Body of pancreas (tissue), 4 donors: ENCODE measurements at places on chromosomes 3 and 15. TPM values are rescaled to one million over a fixed set of nuclear protein-coding genes. Genes with fewer than 3 reads are reported as not detected.

DNA sequence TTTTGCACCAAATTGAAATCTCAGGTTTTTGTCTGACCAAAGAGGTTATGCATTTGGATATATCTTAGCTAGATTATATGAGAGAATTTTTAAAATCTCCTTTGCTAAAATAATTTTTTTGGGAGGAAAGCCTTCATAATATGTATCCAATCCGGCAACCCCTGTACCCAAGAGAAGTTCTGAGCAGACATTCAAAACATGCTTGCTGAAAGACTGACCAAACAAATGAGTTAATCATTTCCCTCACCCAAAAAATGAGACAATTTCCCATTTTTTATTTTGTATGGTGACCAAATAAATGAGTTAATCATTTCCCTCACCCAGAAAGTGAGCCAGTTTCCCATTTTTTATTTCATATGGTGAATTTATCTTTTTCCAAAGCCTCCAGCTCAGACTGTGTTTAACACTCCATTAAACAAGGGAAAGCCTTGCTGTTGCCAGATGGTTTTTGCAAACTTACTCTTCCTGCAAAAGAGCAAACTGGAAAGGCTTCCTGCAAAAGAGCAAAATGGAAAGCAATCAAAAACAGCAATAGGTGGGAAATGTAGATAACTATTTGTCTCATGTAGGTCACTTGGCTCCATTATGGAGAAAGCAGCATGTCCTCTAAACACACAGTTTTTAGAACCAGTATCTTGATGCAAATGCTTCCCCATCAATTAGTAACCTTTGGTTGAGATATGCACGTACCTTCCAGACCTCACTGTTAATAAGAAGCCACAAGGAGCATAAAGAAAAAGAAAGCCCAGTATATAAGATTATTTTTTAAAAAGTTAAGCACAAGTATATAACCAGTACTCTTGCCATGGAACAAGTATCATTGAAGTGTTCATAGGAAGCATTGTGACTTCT lies 78.4 kb upstream of the OSTN start:
- H3K27ac ChIP-seq, result no peak overlapping the region
- H3K4me1 ChIP-seq, result no peaks in the 10 kb centered on the region

GRCh38 chr3:37457378-37458065 lies 283.1 kb upstream of the LRRFIP2 start:
- peaks cover 4% of the 10 kb centered on the region for H3K27me3 ChIP-seq
- H3K27ac ChIP-seq, result peak overlapping the region; percentile 4
- no peak for DNase-seq

- no peak overlapping the region for H3K27ac ChIP-seq
- no peak for DNase-seq
- no peaks in the 10 kb centered on the region for H3K27me3 ChIP-seq
- H3K4me3 ChIP-seq, result no peak overlapping the region
- no peaks in the 10 kb centered on the region for H3K36me3 ChIP-seq
- H3K4me1 ChIP-seq, result no peaks in the 10 kb centered on the region
Observed at GRCh38 chr3:171556148-171556547, 95.9 kb upstream of the TNIK start.

DNA sequence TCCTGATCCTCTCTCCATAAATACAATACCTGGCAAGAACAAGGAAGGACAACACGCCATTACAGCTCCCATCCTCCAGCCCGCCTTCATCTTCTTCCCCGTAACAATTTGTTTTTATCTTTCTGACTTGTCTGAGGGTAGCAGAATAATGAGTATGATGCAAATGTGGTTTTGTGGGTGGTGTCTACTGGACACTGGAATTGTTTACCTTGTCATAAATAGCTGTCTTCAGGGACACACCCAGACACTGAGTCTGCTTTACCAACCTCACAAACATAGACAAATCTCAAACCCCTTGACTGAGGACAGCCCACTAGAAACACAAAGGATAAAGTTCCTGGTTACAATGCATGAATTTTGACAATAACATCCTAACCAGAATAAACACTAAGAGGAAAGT lies 13.4 kb downstream of the WDR72 start:
- no peak for DNase-seq
- no peaks in the 10 kb centered on the region for H3K4me1 ChIP-seq
- H3K4me3 ChIP-seq, result no peak overlapping the region
- no peaks in the 10 kb centered on the region for H3K36me3 ChIP-seq
- H3K27ac ChIP-seq, result no peak overlapping the region

GRCh38 chr15:71743861-71744382 lies 66.4 kb upstream of the NR2E3 start:
- H3K27me3 ChIP-seq, result no peaks in the 10 kb centered on the region
- H3K4me3 ChIP-seq, result no peak overlapping the region
- no peak overlapping the region for H3K27ac ChIP-seq

GRCh38 chr15:67843571-67844387 lies 3.9 kb upstream of the RNU6-1 start:
- no peak overlapping the region for H3K27ac ChIP-seq
- no peak for DNase-seq
- no peaks in the 10 kb centered on the region for H3K27me3 ChIP-seq
- no peak overlapping the region for H3K4me3 ChIP-seq
- H3K36me3 ChIP-seq, result no peaks in the 10 kb centered on the region
- peaks cover 17% of the 10 kb centered on the region for H3K4me1 ChIP-seq

DNA sequence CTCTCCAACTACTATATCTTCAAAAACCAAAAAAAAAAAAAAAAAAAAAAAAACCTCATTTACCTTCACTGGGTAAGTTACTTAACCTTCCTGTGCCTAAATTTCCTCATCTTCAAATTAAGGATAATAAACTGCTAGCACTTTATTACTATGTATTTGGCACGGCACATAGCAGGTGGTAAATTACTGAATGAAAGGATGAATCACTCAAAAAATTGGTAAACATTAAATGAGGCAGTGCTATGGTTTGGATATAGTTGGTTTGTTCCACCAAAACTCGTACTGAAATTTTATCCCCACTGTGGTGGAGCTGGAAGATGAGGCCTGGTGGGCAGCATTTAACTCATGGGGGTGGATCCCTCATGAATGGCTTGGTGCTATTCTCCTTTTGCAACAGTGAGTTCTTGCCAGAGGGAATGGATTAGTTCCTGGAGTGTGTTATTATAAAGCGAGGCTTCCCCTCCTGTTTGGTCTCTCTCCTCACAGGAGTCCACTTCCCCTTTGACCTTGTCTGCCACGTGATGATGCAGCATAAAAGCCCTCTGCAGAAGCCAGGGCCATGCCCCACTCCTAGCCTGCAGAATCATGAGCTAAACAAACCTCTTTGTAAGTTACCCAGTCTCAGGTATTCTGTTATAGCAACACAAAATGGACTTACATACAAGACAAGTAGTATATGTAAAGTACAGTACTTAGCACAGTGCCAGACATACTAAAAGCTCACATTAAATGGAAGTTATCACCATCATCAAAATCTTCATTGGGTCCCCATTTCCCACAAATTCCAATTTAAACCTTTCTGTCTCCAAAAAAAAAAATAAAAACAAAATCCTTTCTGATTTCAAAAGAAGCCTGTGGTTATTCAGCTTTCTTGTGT lies 20.6 kb downstream of the DCUN1D1 start:
- no peak overlapping the region for H3K4me3 ChIP-seq
- H3K4me1 ChIP-seq, result peaks cover 16% of the 10 kb centered on the region
- peaks cover 1% of the 10 kb centered on the region for H3K36me3 ChIP-seq
- no peak for DNase-seq
- no peaks in the 10 kb centered on the region for H3K27me3 ChIP-seq

The NAA50 gene
- 32.2 TPM for total RNA-seq

The TRH gene
- not detected for total RNA-seq
